ENCODE measurements at places on chromosomes 2 and 18.

GRCh38 chr18:11293794-11294193 lies 144.4 kb upstream of the PIEZO2 start:
- peak; percentile 32 for DNase-seq

DNA sequence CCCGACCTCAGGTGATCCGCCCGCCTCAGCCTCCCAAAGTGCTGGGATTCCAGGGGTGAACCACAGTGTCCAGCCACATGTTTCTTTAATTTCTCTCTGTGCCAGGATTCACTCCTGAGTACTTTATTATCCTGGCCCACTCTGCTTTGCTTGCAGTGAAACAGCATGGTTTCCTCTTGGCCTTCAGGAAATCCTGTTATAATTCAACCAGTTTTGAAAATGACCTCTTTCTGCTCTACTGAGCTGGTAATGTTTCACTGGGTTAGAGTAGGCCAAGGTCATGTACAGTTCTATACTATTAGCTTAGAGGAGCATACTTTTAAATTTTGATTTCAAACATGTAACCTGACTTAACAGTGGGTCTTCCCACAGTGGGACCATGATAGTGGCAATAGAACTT lies 90.6 kb upstream of the PELI1 start:
- DNase-seq = no peak

DNA sequence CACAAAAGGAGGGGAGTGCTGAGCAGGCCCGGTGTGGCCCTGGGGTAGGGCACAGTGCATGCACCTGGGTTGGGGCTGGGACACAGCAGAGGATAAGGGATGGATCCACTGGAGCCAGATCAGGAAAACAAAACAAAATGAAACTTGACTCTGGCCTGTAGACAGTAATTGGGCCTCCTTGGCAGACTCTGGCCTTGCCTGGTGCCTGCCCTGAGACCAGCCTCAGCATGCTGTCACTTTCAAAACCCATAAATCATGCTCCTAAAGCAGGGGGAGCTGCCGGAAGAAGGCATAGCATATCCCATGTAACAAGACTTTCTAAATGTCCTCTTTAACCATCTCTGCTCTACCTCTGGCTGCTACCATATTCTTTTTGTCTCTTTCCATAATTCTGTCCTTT lies 61.1 kb upstream of the IGFBP5 start:
- no peak for DNase-seq

GRCh38 chr2:124178719-124179118 lies 153.6 kb downstream of the CNTNAP5 start:
- DNase-seq = no peak

DNA sequence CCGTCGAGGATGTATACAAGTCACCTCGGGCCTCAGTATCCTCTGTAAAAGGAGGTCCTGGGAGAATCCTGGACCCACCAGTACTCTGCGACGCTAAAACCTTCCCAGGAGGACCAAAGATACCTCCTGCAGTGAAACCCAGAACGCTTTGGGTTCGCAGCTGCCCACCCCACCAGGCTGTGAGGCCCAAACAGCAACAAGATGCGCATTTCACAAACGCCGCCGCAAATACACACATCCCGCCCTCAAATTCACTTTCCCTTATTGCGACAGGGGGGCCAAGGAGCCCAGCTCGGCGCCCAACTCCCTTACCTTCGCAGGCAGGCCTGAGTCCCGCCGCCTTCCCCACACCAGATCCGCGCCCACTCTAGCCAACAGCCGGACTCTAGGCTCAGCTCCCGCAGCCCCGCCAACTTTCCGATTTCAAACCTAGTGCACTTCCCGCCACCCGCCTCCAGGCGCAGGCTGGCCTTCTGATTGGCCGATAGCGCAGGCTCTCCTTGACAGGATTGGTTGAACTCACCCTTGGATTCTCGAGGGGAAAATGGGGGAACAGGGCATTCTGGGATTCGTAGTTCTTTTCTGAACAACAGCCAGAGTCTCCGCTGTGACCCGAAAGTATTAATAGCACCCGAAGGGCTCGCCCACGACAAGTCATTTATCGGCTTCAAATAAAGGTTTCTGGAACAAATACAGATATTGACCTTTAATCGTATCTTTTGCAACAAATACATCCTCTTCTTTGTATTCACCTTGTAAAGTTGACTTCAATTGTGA lies at the start of gene SPC25:
Gene SPC25 (minus strand): TSS at position 425 of the 777 bp plus-strand sequence. CDS start 911 bp downstream, outside the sequence.
- peak; percentile 96 for DNase-seq

DNA sequence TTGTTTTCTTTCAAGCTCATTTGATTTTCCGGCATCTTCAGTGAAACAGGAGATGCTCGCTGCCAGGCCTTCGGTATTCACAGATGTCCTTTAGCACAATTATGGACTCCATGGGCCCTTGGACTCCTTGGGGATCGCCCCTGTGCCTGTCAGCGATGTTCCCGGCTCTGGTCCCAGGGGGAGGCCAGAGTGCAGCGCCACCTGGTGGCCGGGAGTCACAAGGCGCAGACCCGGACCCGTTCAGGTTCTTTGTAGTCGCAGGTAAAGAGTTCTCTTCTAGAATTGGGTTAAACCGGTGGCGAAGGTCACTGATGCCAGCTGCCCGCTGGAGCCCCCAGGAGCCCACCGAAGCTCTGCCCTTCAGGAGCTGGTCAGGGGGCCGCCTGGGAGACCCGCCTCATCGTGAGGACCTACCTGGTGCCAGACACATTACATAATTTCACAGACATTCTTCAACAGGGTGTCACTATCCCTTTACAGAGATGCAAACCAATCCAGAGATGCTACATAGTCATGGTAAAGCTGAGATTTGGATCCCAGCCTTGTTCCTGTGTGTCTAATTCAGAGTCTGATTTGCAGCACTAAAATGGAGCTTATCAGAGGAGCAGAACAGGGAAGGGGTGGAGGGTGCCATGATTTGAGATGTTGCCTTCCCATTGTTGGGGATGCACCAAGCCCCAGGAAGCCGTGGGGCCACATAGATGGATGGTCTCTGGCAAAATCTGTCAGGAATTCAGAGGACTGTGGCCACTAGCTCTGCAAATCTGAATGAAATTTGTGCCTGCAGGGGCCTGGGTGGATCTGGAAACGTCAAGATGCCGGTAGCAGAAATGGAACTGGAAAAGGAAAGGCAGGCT lies 6.0 kb upstream of the INPP5D start:
- DNase-seq = peak; percentile 64

- no peak for DNase-seq
Measured at GRCh38 chr2:233810385-233810784, 32.3 kb downstream of the MROH2A start.

DNA sequence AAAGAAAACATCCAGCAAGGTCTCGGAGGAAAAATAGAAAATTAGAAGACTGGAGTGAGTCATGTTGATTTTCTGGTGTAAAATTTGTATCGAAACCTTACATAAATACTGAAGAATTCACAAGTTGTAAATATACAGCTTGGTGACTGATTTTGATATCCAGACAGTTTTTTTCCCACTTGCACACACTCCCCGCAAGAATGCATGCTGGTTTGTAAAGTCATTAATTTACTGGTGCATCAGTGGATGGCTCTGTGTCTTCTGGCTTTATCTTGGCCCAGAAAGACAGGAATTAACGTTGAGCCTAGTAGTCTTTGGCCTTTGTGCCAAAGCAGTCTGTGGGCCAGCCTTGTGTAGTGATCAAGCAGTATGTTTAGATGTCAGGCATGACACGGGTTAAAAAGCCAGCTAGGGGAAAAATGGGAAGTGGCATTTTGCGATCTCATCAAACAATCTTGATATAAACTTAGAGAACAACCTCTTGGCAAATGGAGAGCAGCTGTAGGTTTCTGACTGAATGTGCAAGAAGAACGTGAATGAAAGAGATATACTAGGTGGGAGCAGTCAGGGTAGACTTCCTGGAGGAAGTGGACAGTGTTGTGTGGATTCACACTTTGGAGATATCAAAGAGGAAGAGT lies 22.7 kb upstream of the CASP8 start:
- DNase-seq = no peak

DNA sequence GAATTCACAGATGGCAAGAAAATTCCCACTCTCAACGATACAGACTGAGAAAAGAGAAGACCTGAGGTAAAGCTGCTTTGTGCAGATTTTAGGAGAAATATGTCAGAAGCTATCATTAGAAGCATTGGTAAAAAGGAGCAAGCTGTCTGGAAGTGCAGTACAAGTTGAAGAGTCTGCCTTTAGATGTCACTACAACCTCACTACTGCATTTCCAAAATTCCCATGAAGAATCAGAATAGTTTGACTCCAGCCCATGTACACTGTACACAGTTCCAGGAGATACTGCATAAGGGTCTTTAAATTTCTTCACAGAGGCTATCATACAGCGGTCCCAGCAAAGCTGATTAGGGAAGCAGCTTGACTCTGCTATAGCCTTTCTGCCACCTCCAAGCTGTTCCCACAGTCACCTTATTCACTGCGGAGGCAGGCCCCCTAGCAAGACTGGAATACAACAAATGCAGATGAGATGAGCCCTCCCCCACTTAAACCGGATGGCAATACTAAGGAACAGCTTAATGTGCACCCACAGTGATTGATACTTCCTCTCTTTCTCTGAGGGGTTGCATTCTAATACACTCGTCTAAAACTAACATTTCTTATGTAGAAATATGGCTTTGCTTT lies 527.4 kb downstream of the TMEM182 start:
- no peak for DNase-seq

DNA sequence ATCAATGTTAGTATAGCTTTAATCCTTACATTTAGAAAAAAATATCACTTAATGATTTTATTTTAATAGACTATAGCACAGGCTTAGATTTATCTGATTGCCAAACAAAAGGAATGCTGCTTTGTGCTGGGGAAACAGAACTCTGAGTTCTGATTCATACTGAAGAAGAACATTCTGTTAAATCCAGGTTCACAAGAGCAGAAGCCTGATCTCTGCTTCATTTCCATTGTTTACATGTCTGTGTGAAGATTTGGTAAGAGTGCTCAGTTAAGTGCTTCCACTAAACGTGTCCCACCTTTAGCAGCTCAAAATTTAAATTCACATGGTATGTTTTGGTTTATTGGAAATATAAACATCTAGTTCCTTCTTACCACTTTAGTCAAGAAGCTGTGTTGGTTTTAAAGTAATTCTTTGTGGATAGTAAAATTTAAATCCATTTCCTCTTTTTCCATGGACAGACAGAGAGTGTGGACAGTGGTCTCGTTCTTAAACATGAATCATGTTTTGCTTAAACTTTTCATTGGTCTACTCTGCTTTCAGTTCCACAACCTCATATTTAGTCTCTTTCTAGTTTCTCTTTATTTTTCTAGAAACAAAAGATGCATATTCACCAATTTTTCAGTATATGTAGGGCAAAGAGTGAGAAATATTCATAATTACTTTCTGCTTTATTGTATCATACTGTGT lies 59.1 kb downstream of the NYAP2 start:
- peak; percentile 49 for DNase-seq

DNA sequence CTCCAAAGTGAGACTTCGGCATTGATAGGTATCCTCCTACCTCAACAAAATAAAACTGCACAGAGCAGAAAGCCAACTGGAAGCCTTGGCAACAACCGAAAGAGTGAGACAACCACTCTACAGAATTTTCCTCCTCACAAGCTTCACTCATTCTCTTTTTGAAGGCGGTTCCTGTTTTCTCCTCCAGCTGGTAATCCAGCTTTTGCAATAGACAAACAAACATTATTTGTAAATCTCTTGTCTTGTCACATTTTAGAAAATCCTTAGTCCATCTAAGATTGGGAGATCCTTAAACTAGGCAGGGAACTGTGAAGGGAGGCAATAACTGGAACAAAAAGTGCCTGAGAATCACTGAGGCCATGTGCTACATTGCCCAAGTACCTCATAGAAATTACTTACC lies 332.4 kb downstream of the BCL11A start:
- no peak for DNase-seq

- no peak for DNase-seq
Measured at GRCh38 chr18:79502782-79503181, 107.1 kb downstream of the NFATC1 start.

GRCh38 chr18:65093346-65093745 lies 657.5 kb upstream of the CDH7 start:
- DNase-seq = no peak

- DNase-seq = no peak
Measured at GRCh38 chr18:21314724-21315123, 72.7 kb downstream of the GREB1L start.

GRCh38 chr2:100615471-100615870 lies 52.7 kb downstream of the PDCL3 start:
- DNase-seq = no peak

DNA sequence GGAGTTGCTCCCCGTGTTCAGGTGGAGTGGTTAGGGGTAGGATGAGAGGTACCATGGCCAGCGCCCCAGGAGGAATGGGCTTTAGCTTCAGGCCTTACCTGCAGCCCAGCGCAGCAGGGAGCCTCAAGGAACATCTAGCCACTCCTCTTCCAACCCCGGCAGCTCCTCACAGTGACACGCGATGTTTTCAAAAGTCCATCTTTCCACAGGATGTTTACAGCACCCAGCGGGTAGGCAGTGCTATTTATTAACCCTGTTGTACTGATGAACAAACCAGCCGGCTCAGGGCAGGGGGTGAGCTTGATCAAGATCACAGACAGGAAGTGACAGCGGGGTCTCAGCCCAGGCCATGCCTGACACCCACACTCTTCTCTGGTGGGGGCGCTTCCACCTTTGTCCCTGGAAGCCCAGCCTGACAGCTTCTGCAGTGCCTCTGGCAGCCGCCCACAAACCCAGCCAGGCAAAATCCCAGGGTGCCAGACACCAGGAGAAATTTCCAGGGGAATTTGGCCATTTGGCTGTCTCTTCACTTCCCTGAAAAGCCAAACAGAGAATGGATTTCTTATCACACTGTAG lies 18.4 kb upstream of the PRLH start:
- DNase-seq = no peak

GRCh38 chr2:231557571-231558217 lies 27.4 kb upstream of the NMUR1 start:
- peak; percentile 86 for DNase-seq

DNA sequence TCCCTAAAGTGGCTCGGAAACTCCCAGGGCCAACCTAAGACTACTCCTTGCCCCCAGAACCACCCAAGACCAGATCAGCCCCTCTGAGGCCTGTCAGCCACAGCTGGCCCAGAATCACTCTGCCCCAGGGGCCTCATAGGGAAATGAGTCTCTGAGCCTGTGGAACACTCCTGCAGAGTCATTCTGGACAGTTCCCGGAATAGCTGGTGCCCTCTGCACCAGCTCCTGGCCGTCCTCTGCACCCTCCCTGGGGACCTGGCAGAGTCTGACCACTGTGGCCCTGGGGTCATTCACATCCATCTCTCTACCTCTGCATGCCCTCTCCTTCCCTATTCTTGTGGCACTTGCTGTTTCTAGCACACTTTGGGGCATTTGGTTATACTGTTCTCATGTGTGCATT lies 14.6 kb upstream of the TMEM214 start:
- DNase-seq = no peak

Data from MM.1S (cell line).